ENCODE measurements at places on chromosomes 1 and 21.
A peak's percentile ranks its signal among the peaks of the same experiment; 100 is the strongest.

DNA sequence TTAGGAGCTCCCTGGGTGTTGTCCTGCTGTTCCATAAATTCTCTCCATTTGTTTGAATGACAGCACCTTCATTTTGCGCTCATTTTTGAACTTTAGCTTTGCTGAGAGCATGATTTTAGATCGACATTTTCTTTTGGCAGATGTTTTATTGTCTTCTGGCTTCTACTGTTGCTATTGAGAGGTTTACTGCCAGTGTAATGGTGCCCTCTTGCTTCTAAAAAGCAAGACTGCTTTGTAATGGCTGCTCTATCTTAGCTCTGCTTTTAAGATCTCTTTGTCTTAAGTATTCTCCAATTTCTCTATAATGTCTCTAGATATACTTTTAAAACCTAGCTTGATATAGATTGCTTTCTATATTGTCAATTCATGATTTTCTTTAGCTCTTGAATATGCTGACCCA, 27.8 kb downstream of the THEM4 start:
- peak; percentile 46 for DNase-seq

GRCh38 chr1:239884796-239885195, 206.9 kb upstream of the FMN2 start:
- DNase-seq = no peak

DNA sequence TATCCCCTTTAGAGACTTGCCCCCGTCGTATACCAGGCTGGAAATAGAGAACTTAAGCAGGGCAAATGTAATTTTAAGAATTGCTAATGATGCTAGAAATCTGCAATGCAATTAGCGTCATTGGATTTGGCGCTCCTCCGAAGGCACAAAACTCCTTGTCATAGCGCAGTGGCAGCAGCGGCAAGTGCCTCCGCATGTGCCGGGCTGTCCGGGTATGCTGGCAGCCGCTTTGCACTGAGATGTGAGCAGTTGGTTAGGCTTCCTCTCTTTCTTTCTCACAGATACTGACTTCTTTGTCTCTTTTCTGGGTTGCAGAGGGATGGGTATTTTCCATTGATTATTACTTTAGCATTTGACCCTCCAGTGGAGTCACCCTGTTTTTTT, 193.4 kb upstream of the LMO4 start:
- peak; percentile 51 for DNase-seq

DNA sequence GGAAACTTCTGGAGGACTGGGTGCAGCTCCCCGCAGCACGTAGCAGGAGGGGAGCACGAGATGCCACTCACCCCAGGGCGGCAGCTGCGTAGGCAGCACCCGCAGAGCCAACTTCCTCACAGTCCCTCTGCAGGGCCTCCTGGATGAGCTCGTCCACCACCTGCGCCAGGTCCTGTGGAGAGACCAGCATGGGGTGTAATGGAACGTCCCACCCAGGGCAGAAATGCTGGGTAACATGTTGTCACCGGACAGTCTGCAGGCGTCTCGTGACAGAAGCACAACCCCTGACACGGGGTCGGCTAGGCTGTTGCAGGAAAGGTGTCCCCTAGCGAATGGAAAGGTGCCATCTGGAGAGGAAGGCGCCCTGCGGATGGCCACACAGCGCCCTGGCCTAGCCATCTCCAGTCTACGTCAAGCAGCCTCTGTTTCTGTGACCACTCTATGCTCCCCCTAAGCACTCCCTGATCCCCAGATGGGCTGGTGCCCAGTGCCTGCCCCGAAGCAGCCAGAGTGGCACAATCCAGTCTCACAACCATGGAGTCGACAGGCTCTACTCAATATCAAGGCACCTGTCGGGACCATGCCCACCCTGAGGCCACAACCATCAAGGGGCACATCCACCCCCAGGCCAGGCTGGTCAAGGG, 21.2 kb downstream of the MCM3AP start:
- DNase-seq = no peak

- DNase-seq = no peak
Observed at GRCh38 chr1:229155472-229155871, 115.4 kb upstream of the RAB4A start.

GRCh38 chr1:167774710-167775109, 52.9 kb downstream of the MPZL1 start:
- DNase-seq = no peak

GRCh38 chr1:59163268-59164092, 133.4 kb upstream of the FGGY start:
- DNase-seq = no peak

- DNase-seq = no peak
Observed at GRCh38 chr1:116243333-116244054, 129.6 kb upstream of the ATP1A1 start.

DNA sequence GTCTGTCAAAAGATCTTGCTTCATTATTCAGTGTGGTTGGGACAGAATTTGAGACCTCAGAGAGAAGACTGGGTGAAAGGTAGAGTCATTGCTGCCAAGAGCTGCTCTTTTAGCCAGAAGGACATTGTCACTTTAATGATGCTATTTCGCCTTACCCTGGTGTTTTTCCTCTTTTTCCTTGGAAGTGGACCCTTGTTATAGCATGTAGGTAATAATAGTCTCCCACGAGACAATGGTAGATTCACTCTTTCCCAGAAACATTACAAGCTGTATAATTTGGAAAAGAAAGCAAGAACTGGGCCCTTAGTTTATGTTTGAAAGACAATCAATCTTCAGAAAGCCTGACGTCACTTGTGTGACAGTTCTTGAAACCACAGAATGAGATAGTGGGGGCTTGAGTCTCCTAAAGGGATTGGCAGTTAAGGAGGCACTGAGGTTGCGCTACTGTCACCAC, 3.8 kb downstream of the SERTAD4 start:
- no peak for DNase-seq

- no peak for DNase-seq
Observed at GRCh38 chr1:96996001-96996400, 274.4 kb downstream of the PTBP2 start.

GRCh38 chr1:147579532-147579931, 38.2 kb downstream of the BCL9 start:
- no peak for DNase-seq

DNA sequence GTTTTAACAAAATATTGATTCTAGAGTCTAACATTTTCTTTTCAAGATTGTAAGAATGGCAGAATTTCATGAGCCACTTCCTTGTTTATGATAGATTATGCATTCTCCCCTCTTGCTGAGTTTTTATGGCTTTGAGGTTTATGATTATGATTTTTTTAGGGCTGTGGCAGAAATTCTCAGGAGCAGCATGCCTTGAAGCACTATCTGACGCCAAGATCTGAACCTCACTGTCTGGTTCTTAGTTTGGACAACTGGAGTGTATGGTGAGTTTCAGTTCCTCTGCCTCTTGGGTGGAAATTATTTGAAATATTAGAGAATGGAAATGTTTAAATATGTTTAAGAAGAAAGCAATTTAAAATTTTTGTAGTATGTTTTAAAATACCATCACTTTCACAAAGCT, 10.2 kb downstream of the USP16 start:
- no peak for DNase-seq

DNA sequence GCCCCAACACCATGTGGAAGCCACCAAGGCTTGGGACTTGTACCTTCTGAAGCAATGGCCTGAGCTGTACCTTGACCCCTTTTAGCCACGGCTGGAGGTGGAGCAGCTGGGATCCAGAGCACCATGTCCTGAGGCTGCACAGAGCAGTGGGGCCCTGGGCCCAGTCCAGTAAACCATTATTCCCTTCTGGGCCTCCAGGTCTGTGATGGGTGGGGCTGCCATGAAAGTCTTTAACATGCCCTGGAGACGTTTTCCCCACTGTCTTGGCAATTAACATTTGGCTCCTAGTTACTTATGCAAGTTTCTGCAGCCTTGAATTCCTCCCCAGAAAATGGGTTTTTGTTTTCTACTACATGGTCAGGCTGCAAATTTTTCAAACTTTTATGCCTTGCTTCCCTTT, 323.7 kb upstream of the ZP4 start:
- DNase-seq = no peak

- no peak for DNase-seq
Observed at GRCh38 chr1:207753611-207754010, 1.8 kb downstream of the CD46 start.

- DNase-seq = no peak
Observed at GRCh38 chr1:117346206-117346928, 20.9 kb upstream of the MAN1A2 start.

DNA sequence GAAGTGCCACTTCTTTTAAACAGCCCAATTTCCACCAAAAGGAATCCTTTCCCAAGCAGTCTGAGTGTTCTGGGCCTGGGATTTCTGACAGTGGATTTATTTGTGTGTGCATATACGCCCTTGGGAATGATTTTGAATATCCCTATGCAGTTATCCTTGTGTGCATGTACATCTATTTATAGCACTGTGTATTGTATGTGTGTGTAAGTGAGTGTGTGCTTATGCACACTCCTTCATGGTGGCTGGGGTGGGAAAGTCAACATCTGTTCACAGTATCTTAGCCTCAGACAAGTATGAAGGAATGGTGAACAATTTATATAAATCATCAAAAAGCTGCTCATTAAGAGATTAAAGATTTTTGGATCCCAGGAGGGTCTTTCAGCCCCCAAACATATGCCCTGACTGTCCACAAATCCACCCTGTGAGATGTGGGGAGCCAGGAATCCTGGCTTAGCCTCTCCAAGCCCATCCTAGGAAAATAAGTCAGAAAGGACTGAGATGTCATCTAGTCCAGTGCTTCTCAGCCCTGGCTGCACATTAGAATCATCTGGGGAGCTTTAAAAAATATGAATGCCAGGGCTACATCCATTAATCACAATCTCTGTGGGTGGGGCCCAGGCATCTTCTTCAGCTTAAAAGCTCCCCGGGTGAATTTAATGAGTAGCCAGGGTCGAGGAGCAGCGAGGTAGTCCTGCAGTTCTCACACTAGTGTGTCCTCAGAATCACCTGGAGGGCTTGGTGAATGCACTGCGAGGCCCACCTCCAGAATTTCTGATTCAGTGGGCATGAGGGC, 101.4 kb downstream of the PLXNA2 start:
- DNase-seq = no peak

GRCh38 chr1:79364896-79365295, 358.4 kb upstream of the ADGRL4 start:
- no peak for DNase-seq

DNA sequence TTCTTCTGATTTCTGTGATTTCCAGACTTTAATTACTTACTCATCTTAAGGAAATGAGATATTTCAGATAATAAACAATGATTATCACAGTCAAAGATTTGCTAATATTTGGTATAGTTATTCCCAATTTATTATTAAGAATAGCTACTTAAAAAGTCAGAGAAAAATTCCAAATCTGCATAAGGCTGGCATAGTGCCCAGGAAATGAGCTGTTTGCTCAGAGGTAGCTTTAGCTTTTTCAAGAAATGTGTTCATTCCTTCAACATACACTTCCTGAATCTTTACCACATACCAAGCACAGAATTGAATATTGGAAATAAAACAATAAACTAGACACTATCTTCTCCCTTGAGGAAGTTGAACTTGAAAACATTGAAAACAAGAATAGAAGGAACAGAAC, 44.3 kb upstream of the KCNK1 start:
- DNase-seq = no peak

DNA sequence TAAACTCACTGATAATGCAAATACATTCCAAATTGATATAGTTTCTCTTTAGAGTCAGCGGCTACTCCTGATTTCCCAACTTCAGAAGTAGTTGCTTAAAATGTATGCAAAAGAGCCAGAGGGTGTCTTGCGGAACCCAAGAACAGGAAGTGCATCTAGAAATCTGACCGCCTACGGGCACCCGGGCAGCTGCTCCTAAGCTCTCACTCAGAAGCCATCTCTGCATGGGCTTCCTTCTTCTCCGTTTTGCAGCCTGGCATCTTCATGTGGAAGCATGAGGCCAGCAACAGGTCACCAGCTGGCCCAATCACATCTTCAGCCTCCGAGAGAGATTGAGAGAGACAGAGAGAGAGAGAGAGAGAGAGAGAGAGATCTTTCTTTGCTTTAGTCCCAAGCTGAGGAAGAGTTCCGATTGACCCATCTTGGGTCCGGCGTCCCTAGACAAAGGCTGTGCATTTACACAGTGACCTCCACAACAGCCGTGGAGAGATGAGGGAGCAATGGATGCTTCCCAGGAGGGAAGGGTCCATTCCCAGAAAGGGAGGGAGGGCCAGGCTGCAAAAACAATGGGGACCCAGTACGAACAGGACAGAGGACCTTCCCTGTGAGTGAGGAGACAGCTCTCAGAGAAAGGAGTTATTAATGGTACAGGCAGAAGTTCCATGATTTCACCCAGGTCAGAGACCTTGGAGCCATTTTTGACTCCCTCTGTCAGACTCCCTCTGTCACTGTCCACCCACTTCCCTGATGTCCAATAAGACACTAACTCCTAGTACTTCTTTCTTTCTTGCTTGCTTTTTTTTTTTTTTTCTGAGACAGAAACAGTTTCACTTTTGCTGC, 28.2 kb upstream of the SLC30A1 start:
- peak; percentile 16 for DNase-seq

GRCh38 chr1:202944438-202944921, 13.6 kb downstream of the ADIPOR1 start:
- DNase-seq = no peak

DNA sequence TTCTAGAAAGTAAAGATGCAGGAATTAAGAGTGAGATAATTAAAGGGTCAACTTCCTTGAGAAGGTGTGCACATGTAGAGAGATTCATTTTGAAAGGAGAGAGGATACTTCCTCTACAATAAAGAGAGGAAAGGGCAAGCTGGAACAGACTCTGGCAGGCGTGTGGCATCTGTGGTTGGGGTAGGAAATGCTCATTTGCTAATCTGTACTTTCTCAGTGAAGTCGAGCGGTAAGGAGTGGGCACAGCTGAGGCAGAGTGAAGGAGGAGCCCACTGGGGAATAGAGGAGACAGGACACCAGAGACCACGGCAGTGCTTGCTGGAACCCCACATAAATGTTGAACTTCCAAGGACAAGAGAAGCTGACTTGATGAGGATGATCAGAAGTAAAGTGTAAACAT, 49.1 kb downstream of the PCSK9 start:
- no peak for DNase-seq

DNA sequence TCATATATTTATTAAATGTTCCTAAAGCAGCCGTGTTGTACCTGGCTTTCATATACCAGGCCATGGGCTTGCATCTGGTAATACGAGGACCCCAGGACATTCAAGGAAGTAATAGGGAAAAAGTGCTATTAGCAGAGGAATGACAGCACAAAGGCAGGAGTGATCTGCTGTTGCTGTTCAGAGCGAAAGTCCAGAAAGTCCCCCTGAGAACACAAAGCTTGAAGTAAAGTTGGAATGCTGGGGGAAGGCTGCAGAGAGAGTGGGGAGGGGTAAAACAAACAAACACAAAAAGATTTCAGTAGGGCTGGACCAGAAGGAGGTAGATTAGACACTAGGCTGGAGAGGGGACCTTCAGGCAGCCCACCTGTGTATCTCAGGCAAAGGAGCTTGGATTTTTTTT, 94.6 kb upstream of the C8B start:
- no peak for DNase-seq

- no peak for DNase-seq
Observed at GRCh38 chr1:238384381-238384780, 493.7 kb upstream of the ZP4 start.

DNA sequence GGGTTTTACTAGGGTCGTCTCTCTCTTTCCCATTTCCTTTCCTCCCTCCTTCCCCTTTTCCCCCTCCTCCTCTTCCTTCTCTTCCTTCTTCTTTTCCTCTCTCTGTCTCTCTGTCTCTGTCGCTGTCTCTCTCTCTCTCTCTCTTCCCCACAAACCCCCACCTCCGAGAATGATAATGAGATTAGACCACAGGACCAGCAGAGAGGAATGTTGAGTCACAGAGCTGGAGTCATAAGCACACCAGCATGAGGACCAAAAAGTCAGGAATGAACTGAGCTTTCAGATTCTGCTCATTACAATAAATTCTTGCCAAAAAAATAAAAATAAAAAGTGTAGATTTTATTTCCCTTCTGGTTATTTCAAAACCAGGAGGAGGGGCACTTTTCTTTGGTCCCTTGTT, 377.4 kb downstream of the LTN1 start:
- no peak for DNase-seq

- peak; percentile 82 for DNase-seq
Observed at GRCh38 chr1:9561429-9561828, 22.2 kb downstream of the SLC25A33 start.

Data from midbrain (tissue), 1 donor.